ENCODE measurements at places on chromosomes 12 and 14.

DNA sequence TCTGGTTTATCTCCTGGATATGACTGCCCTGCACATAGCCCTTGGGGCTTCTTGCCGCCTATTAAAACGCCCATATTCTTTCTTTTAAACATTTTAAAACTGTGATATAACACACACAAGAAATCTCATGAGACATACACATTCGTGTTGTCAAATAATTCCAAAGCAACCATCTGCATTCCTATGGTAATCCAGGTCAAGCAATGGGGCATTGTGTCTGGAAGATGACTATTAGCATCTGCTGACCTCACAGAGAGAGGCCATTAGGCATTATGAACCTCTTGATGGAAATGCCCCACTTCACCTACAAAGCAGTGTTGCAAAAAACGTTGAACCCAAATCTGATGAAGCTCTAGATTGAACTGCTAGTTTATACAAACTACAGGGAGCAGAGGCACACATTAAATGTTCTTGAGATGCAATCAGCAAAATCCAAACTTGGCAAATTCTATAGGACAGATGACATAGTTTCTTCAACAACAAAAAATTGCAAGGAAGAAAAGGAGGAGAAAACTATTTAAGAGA, 513.8 kb upstream of the CCDC196 start:
- DNase-seq = no peak

GRCh38 chr12:14927267-14927666, 11.1 kb downstream of the ERP27 start:
- no peak for DNase-seq

DNA sequence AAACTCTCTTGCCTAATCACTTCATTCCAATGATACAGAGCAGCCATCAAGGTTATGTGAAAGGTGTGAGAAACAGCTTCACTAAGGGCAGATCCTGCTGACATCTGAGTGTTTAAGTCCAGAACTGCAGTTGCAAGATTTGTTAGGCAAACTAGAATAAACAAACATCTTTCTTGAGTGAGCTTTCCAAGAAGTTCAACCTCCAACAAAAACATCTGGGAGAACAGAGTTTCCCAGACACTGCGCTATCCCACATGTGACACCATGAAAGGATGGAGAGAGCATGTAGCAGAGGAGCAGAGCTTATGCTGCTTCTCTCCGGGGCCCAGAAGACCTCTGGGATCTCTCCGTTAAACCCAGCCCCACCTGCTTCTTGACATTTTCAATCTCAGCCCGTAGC, 5.6 kb downstream of the KRT76 start:
- DNase-seq = no peak

GRCh38 chr12:115362339-115362976, 678.5 kb upstream of the TBX3 start:
- no peak for DNase-seq

DNA sequence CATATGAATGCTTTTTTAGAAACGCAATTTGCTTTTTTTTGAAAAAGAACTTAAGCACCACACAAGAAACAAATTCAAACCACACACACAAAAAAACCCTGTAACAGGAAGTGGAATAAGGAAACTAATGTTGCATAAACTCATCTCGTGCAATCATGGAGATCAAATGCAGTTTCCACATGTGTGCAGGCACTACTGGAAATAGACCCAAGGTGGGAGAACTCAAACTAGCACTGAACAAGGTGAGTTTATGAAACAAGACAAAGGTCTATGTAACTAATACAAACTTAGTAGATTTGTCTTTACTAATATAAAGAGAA, 17.5 kb downstream of the NIN start:
- no peak for DNase-seq

GRCh38 chr14:60904381-60904780, 76.5 kb downstream of the TRMT5 start:
- no peak for DNase-seq

DNA sequence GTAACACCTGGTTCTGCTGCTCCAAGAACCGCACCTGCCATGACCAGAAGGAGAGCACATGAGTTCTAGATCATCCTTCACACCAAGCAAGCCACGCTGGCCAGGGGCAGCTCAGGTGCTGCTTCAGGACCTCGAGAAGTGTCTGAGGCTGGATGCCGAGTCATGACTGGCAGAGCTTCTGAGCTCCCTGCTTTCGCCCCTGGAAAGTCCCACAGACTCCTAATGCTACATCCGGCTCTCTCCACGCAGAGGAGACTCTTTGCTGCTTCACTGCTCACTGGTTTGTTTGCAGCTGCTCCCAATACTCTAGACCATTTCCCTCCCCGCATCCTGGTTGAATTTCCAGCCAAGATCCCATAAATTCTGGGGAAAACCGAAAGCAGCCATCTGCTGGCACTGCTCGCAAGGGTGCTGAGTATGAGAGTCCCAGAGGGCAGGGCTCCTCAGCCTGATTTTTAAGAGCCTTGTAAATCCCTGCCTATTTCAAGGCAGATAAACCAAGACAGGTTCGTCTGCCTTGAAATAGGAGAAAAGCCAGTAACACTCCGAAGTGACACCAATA, 1.4 kb downstream of the KRT2 start:
- DNase-seq = peak; percentile 23

- DNase-seq = no peak
Observed at GRCh38 chr14:73324533-73324932, 87.2 kb downstream of the PAPLN start.

DNA sequence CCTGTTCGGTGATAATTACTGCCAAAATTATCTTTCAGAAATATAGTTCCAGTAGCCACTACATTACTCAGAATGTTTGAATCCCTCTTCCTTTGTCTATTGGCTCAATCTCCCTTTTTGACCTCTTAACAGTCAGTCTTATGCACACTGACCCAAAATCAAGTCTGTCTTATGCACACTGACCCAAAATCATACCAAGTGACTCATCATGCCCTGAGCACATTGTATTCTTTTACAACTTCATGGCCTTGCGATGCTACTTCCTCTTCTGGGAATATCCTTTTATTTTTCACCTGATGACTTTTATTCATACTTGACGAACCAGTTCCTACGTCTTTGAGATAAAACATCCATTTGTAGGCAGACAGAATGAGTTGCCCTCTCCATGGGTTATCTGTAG, 182.3 kb downstream of the NPAS3 start:
- no peak for DNase-seq

- DNase-seq = no peak
Observed at GRCh38 chr14:76271041-76271755, 104.7 kb upstream of the ESRRB start.

DNA sequence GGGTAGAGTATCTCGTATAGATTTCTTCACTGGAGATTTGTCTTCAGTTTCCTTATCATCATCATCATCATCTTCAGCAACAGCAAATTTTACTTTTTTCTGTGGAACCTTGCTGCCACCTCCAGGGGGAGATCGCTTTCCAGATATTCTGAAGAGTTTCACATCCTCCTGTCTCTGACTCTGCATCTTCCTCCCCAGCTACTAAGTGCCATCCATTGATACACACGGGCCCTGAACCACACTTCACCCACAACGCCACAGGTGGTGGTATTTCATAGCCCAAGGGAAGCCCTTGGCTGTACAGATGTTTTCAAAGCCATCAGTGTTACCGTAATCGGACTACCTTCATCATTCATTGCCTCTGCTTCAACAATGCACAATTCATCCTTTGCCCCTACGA, 82.2 kb downstream of the PPP2R5C start:
- peak; percentile 15 for DNase-seq

DNA sequence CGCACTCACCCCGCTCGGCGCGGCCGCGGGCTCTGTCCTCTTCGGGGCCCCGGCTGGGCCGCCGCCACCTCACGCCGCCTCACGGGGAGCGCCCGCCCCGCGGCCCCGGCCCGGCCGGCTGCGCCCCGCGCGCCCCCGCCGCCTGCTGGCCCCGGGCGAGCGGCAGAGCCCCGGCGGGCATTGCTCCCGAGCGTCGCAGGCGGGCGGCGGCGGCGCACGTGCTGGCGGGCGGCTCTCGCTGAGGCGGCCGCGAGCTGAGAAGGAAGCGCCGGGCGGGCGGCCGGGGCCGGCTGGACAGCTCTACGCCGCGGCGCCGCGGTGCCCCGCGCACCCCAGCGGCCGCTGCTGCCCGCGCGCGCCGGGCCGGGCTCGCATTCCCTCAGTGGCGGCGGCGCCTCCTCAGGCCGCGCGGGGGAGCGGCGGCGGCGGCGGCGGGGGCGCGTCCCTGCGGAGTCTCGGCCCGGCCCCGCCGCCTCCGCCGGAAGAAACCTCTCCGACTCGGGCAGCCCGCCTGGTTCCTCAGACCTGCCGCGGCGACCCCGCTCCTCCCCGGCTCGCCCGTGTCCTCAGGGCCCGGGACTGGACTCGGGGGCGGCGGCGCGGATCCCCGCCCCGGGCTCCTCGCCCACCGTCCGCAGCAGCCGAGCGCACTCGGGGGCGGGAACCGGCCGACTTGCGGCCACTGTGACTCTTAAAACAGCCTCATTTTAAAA, at the start of gene PITPNM2:
PITPNM2 (minus strand) TSS at position 347 of the 713 bp plus-strand sequence. CDS start 116,500 bp downstream, outside the sequence.
- DNase-seq = peak; percentile 77

DNA sequence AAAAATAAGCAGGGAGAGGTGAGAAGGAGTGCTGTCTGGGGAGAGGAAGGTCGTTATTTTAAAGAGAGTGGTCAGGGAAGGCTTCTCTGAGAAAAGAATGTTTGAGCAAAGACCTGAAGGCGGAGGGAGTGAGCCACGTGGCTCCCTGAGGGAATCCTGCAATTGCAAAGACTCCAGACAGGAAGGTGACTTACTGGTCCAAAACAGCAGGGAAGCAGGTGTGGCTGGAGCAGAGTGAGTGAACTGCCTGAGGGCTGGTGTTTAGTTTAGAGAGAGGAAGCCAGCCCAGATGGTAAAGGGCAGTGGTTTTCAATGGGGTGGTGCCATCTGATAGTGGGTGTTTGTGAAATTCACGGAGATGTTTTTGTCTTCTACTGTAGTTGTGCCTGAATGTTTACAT, 58.8 kb upstream of the LTA4H start:
- DNase-seq = peak; percentile 92

- DNase-seq = no peak
Observed at GRCh38 chr12:72570601-72571000, 298.4 kb downstream of the TRHDE start.

DNA sequence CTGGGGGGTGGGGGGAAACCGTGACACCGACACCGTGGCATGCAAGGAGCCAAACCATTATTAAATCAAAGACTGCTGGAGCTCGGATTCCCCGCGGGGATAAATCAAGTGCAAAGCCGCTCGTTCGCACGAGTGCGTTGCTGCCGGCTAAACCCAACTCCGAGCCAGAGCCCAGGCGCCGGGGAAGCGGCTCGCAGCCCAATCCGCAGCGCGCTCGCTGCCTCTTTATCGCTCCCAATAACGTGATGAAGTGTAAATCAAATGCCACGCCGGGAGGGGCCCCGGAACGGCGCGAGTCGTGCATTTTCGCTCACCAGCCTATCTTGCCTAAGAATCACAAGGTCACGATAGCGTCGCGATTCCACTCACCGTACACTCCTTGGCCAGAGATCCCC, 1.3 kb downstream of the MDGA2 start:
- no peak for DNase-seq

DNA sequence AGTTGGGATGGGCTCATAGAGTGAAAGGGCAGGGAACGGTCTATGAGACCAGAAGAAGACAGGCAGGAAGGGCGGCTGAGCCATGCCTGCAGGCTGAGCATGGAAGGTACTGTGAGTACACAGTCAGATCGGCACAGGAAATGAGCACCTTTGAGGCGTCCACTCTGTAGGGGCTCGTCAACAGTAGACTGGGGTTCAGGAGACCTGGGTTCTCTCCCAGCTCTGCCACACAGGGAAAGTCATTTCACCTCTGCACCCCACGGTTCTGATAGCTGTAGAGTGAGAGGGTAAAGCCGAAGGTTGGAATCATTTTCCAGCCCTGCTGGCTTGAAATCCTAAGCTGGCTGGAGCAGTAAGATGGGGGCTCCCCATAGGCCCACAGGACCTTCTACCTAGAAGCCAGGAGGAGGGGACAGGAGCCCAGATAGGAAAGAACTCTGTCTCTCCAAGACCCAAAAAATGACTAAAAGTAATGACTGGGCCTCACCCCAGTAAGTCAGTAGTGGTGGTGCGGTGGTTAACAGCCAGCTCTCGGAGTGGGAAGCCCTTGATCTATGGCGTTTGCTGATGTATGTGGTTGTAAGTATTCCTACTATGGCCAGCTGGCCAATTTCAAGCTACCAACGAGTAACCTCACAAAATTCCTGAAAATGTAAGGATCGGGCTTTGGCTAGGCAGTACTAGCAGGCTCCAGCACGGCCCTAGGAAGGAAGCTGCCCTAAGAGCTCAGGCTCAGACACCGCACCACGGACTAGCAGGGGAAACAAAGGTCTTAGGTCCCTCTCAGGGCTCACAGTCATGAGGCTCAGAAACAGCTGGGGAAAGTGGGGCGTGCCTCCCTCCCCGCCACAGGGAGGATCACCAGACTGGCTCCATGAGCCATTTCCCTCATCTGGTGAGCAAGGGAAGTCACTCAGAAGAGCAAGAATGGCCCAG, 10.3 kb upstream of the CD27 start:
- no peak for DNase-seq

DNA sequence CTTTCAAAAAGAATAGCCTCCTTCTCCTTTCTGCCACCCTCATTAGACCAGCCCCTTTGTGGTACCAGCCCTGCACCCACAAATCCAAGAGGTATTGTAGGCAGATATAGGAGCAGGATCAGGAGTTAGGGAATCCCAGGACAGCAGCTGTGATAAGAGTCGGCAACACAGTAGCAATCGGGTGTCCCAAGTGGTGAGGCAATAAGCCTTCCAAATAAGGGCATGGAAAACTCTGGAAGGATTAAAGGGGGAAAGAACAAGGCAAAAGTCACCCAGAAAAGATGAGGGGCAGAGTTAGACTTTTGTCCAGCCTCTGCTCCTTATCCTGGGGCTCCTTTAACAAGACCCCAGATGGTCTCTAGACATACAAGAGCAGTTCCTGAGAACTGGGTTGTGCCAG, 204.2 kb downstream of the TBX5 start:
- no peak for DNase-seq

GRCh38 chr12:26150736-26151450, 26.1 kb upstream of the BHLHE41 start:
- no peak for DNase-seq

GRCh38 chr14:51458563-51458955, 193.2 kb upstream of the FRMD6 start:
- DNase-seq = peak; percentile 58

- DNase-seq = no peak
Observed at GRCh38 chr12:48185181-48185919, 1.9 kb downstream of the CCDC184 start.

DNA sequence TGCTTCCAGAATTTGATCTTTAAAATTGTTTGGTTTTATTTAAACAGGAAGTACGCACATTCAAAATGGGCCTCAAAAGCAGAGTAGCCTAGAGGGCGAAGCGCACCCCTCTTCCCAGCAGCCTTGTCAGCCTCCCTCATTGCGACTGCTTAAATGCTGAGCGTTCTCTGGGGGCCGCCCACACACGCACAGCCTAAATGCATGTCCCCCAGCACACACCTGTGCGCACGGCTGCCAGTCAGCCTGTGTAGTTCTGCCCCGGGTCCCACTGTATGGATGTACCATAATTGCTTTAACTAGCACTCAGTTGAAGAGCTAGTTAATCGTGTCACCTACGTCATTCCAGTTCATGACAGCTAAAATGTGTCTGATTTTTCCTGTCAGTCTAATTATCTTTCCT, 79.3 kb downstream of the TESC start:
- no peak for DNase-seq
